CD8-positive, alpha-beta memory T cell (primary cell): ENCODE measurements at places on chromosomes 3 and 15.
A peak's percentile ranks its signal among the peaks of the same experiment; 100 is the strongest.

- H3K4me1 ChIP-seq = peaks cover 34% of the 10 kb centered on the region
- no peaks in the 10 kb centered on the region for H3K27me3 ChIP-seq
- no peak for DNase-seq
- no peaks in the 10 kb centered on the region for H3K36me3 ChIP-seq
These were observed 142.5 kb downstream of the KLF13 start for GRCh38 chr15:31468911-31469785.

GRCh38 chr3:146152834-146153233 is 8.2 kb downstream of the PLOD2 start:
- no peaks in the 10 kb centered on the region for H3K27me3 ChIP-seq
- no peak for DNase-seq
- H3K27ac ChIP-seq = no peak overlapping the region
- H3K4me1 ChIP-seq = no peaks in the 10 kb centered on the region
- H3K36me3 ChIP-seq = no peaks in the 10 kb centered on the region

DNA sequence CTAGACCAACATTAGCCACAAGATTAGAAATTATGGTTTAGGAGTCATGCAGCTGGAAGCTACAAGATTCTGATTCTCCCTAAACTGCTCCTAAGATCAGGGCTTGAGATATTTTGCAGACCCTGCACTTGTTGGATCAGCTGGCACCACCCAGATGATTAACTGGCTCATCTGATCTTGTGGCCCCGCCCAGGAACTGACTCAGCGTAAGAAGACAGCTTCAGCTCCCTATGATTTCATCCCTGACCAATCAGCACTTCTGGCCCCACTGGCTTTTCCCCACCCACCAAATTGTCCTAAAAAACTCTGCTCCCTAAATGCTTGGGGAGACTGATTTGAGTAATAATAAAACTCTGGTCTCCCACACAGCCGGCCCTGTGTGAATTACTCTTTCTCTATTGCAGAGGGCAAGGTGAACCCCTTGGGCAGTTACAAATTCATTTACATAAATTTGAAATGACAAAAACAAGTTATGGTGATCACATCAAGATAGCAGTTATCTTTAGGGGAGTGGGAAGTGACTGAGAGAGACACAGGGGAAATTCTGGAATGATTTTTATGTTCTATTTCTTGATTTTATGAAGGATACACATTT is 76.5 kb downstream of the CD200R1L start:
- H3K27me3 ChIP-seq = no peaks in the 10 kb centered on the region
- no peak overlapping the region for H3K4me3 ChIP-seq
- no peak for DNase-seq
- H3K4me1 ChIP-seq = peaks cover 12% of the 10 kb centered on the region
- no peak overlapping the region for H3K27ac ChIP-seq

DNA sequence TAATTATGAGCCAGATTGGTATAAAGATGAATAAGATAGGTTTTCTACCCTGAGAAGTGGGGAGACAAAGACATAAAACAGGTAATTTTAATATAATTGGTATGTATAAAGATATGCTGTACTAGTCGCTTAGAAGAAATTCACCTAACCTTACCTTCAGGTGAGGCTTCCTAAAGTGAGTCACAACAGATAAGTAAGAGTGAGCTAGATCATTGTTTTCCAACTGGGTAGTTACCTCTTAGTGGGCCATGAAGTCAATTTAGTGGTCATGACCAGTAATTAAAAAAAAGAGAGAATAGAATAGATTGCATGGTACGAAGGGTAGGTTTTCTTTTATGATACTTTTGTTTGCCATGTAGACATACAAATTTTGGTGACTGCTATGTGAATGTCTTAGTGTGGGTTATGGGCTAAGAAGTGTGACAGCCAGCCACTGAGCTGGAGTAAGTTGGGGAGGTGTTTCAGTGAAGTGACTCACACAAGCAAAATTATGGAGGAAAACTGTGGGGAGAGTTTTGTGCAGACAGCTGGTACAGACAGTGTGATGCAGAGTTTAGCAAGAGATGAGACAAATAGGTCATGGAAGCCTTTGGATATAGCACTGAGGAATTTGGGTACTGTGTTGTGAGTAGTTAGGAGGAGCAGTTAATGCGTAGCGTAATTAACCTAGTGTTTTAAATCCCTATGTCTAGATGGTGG is 8.2 kb downstream of the TRNT1 start:
- no peaks in the 10 kb centered on the region for H3K27me3 ChIP-seq
- H3K36me3 ChIP-seq = peaks cover 28% of the 10 kb centered on the region
- H3K4me1 ChIP-seq = peaks cover 25% of the 10 kb centered on the region
- H3K27ac ChIP-seq = no peak overlapping the region

GRCh38 chr3:110928016-110928662 is 143.5 kb upstream of the NECTIN3 start:
- H3K36me3 ChIP-seq = no peaks in the 10 kb centered on the region
- H3K4me3 ChIP-seq = no peak overlapping the region
- no peak for DNase-seq
- no peaks in the 10 kb centered on the region for H3K27me3 ChIP-seq
- H3K4me1 ChIP-seq = no peaks in the 10 kb centered on the region

- no peak overlapping the region for H3K27ac ChIP-seq
- H3K36me3 ChIP-seq = no peaks in the 10 kb centered on the region
- no peaks in the 10 kb centered on the region for H3K27me3 ChIP-seq
- no peak overlapping the region for H3K4me3 ChIP-seq
- no peaks in the 10 kb centered on the region for H3K4me1 ChIP-seq
- no peak for DNase-seq
These were observed 107.5 kb upstream of the CHRM5 start for GRCh38 chr15:33860754-33861153.

- no peaks in the 10 kb centered on the region for H3K4me1 ChIP-seq
- DNase-seq = no peak
- H3K36me3 ChIP-seq = no peaks in the 10 kb centered on the region
- H3K4me3 ChIP-seq = no peak overlapping the region
These were observed 45.0 kb upstream of the PIK3CB start for GRCh38 chr3:138879541-138880380.

DNA sequence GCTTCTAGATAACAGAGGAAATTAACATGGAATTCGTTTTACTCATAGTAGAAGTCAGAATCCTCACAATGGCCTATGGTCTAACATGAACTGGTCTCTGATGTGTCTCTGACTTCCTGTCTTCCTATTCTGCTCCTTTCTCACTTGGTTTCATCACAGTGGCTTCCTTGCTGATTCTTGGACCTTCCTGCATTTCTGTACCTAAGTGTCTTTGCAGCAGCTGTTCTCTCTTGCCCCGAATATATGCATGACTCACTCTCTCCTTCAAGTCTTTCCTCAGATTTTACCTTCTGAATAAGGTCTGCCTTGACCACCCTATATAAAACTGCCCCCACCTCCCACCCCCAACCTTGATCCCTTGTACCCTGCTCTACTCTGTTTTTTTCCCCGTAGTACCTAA is 14.1 kb downstream of the ARL13B start:
- H3K27me3 ChIP-seq = no peaks in the 10 kb centered on the region
- no peak overlapping the region for H3K27ac ChIP-seq
- H3K4me1 ChIP-seq = no peaks in the 10 kb centered on the region
- no peak overlapping the region for H3K4me3 ChIP-seq

- no peak overlapping the region for H3K27ac ChIP-seq
- no peaks in the 10 kb centered on the region for H3K4me1 ChIP-seq
- H3K27me3 ChIP-seq = no peaks in the 10 kb centered on the region
- no peaks in the 10 kb centered on the region for H3K36me3 ChIP-seq
- no peak for DNase-seq
These were observed 62.6 kb upstream of the PDZRN3 start for GRCh38 chr3:73687106-73688004.

GRCh38 chr15:34969340-34970097 is at the start of gene AQR:
AQR (minus strand) TSS chr15:34969742; CDS start chr15:34969613, 129 bp downstream.
- peak within 1 kb of the TSS; percentile 88 for H3K27ac ChIP-seq
- no peaks in the 10 kb centered on the region for H3K27me3 ChIP-seq
- peaks cover 25% of the 10 kb centered on the region for H3K4me1 ChIP-seq
- peaks cover 3% of the 10 kb centered on the region for H3K36me3 ChIP-seq
- DNase-seq = peak; percentile 86

- H3K36me3 ChIP-seq = no peaks in the 10 kb centered on the region
- no peak overlapping the region for H3K4me3 ChIP-seq
- no peaks in the 10 kb centered on the region for H3K4me1 ChIP-seq
- H3K27me3 ChIP-seq = no peaks in the 10 kb centered on the region
- no peak for DNase-seq
These were observed 147.7 kb upstream of the GALNT15 start for GRCh38 chr3:16026753-16027152.

GRCh38 chr15:70473581-70474370 is 289.6 kb downstream of the UACA start:
- H3K4me3 ChIP-seq = no peak overlapping the region
- peaks cover 4% of the 10 kb centered on the region for H3K27me3 ChIP-seq
- no peak overlapping the region for H3K27ac ChIP-seq

- H3K36me3 ChIP-seq = no peaks in the 10 kb centered on the region
- H3K4me3 ChIP-seq = no peak overlapping the region
- DNase-seq = no peak
- H3K27ac ChIP-seq = no peak overlapping the region
- no peaks in the 10 kb centered on the region for H3K27me3 ChIP-seq
- peaks cover 10% of the 10 kb centered on the region for H3K4me1 ChIP-seq
These were observed 29.3 kb downstream of the SLC4A7 start for GRCh38 chr3:27454914-27455313.

- DNase-seq = no peak
- H3K27ac ChIP-seq = no peak overlapping the region
- H3K27me3 ChIP-seq = no peaks in the 10 kb centered on the region
- no peak overlapping the region for H3K4me3 ChIP-seq
- H3K4me1 ChIP-seq = no peaks in the 10 kb centered on the region
These were observed 46.3 kb upstream of the TIPARP start for GRCh38 chr3:156627946-156628569.

DNA sequence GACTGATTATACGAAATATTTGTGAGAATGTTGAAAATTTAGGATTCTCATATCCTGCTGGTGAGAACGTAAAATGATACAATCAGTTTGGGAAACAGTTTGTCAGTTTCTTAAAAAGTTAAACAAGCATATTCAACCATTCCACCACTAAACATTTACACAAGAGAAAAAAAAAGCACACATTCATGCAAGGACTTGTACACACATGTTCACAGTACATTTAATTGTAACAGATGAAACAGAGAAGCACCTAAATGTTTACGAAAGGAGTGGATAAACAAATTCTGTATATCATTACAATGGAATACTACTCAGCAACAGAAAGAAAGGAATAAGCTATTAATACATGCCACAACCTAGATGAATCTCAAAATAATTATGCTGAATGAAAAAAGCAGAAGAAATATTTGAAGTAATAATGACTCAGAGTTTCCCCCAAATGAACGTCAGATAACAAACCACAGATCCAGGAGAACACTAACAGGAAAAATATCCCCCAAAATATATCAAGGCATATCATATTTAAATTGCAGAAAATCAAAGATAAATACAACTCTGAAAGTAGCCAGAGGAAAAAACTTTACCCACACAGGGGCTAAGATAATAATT is 14.3 kb downstream of the ANKRD28 start:
- no peak for DNase-seq
- no peaks in the 10 kb centered on the region for H3K4me1 ChIP-seq
- no peaks in the 10 kb centered on the region for H3K36me3 ChIP-seq
- no peak overlapping the region for H3K4me3 ChIP-seq
- H3K27ac ChIP-seq = no peak overlapping the region
